ENCODE measurements at places on chromosomes 16 and 17. TPM values are rescaled to one million over a fixed set of nuclear protein-coding genes. Genes with fewer than 3 reads are reported as not detected.

GRCh38 chr16:68490829-68491575 lies 42.7 kb upstream of the SMPD3 start:
- H3K36me3 ChIP-seq = no peaks in the 10 kb centered on the region
- H3K4me1 ChIP-seq = no peaks in the 10 kb centered on the region
- H3K4me3 ChIP-seq = no peak overlapping the region
- no peak overlapping the region for H3K27ac ChIP-seq
- no peaks in the 10 kb centered on the region for H3K27me3 ChIP-seq

DNA sequence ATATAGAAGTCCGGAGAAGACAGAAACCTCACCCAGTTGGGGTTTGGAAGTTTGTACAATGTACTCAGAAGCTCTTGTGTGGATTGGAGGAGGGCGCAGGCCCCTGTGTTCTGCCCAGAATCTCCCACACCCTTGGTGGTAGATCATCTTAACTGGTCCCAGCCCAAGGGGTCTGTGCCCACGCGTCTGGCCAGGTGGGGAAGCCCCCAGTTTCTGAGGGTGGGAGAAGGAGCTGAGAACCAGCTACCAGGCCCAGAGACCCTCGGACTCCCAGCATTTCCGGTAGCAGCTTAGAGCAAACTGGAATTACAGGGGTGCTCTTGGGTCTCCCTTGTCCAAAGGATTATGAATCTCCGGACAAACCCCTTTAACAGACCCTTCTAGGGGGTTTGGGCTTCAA lies 2.3 kb upstream of the PPP1R9B start:
- no peaks in the 10 kb centered on the region for H3K36me3 ChIP-seq
- H3K27me3 ChIP-seq = no peaks in the 10 kb centered on the region
- no peak for DNase-seq
- peak overlapping the region; percentile 84 for H3K4me3 ChIP-seq
- peaks cover 12% of the 10 kb centered on the region for H3K4me1 ChIP-seq

Gene PRRT2
- total RNA-seq = 2.1 TPM

GRCh38 chr16:83967091-83967490 lies 953 bp upstream of the NECAB2 start:
- DNase-seq = no peak
- peaks cover 4% of the 10 kb centered on the region for H3K36me3 ChIP-seq
- no peak overlapping the region for H3K27ac ChIP-seq
- no peaks in the 10 kb centered on the region for H3K4me1 ChIP-seq

DNA sequence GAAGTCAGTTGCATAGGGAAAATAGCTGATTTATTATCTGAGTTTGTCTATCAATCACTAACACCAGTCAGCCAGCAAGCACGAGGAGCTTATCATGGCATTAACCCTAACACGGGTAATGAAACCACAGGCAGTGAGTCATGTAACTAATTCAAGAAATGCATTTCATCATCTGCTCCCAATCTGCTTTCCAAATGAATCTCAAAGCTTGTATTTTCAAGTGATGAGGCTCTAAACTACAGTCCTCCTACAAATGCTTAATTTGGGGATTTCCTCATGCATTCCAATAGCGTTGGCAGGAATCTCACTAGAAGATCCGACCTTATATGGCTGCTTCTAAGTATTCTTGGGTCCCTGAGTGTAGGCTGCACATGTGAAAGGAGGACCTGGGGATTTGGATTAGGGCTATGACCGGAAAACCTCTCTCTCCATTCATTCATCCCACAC lies 118.4 kb upstream of the HSBP1 start:
- no peaks in the 10 kb centered on the region for H3K36me3 ChIP-seq
- no peaks in the 10 kb centered on the region for H3K27me3 ChIP-seq
- H3K4me1 ChIP-seq = no peaks in the 10 kb centered on the region
- H3K27ac ChIP-seq = no peak overlapping the region
- H3K4me3 ChIP-seq = no peak overlapping the region

DNA sequence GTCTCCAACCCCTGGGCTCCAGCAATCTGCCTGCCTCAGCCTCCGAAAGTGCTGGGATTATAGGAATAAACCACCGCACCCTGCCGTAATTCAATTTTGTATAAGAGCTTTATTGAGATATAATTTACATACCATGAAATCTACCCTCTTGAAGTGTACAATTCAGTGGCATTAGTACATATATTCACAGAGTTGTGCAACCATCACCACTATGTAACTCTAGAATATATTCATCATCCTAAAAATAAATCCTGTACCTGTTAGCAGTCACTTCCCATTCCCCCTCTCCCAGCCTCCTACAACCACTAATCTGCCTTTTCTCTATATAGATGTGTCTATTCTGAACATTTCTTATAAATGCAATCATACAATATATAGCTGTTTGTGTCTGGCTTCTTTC lies 26.1 kb downstream of the TOM1L2 start:
- no peak for DNase-seq
- H3K27me3 ChIP-seq = no peaks in the 10 kb centered on the region
- no peak overlapping the region for H3K4me3 ChIP-seq
- no peak overlapping the region for H3K27ac ChIP-seq
- peaks cover 29% of the 10 kb centered on the region for H3K4me1 ChIP-seq
- H3K36me3 ChIP-seq = no peaks in the 10 kb centered on the region

Gene BANP
- 28.0 TPM for total RNA-seq

DNA sequence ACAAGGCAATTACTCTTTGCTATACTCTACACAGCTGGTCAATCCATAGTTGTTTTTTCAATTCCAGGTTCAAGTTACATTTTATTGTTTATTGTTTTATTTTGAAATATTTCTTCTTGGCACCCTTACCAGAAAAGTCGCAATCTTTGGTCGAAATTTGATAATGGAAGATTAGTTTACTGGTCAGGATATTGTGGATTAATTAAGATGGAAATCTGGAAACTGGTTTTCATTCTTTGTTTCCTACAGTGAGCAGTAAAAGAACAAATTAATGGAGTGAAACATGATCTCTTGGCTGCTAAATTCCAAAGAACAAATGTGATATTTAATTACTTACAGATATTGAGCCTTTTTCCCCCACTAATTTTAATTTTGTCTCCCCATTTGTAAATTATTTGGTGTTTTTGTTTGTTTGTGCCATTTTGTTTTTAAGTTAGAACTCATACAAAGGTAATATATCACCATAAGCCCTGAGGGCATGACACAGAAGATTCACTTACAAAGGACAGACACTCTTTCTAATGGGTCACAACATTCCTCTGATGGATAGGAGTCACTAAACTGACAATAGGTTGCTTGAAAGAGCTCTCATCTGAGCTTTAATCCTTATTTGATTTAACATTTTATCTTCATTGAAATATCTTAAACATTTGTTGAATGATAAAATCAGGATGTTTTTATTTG lies 700.2 kb downstream of the KCNJ2 start:
- H3K27ac ChIP-seq = no peak overlapping the region
- no peaks in the 10 kb centered on the region for H3K4me1 ChIP-seq
- no peak overlapping the region for H3K4me3 ChIP-seq
- no peaks in the 10 kb centered on the region for H3K27me3 ChIP-seq
- no peak for DNase-seq
- H3K36me3 ChIP-seq = no peaks in the 10 kb centered on the region

DNA sequence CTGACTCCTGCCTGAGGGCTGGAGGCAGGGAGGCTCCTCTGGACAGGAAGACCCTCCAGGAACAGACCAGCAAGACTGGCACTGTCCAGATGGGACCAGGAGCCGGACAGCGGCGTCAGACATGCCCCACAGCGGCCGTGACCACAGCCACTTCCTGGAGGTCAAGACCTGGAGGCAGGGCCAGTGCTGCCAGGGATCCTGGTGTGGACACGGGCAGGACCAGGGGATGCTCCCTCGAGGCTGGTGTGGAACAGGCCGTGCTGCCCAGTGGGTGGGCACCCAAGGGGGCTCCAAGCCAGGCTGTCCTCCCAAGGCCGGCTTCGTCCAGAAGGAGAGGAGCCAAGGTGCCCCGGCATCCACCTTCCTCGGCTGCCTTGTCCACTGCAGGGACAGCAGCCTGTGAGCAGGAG lies 4.5 kb upstream of the CCDC57 start:
- H3K4me3 ChIP-seq = no peak overlapping the region
- peak; percentile 31 for DNase-seq
- H3K27me3 ChIP-seq = no peaks in the 10 kb centered on the region
- H3K4me1 ChIP-seq = peaks cover 25% of the 10 kb centered on the region

- no peaks in the 10 kb centered on the region for H3K4me1 ChIP-seq
- H3K27ac ChIP-seq = no peak overlapping the region
- H3K4me3 ChIP-seq = no peak overlapping the region
- no peaks in the 10 kb centered on the region for H3K27me3 ChIP-seq
- no peaks in the 10 kb centered on the region for H3K36me3 ChIP-seq
- no peak for DNase-seq
Measured at GRCh38 chr16:85640254-85640558, 27.1 kb downstream of the GSE1 start.

- H3K27me3 ChIP-seq = peaks cover 7% of the 10 kb centered on the region
- DNase-seq = no peak
- no peaks in the 10 kb centered on the region for H3K4me1 ChIP-seq
- no peak overlapping the region for H3K4me3 ChIP-seq
Measured at GRCh38 chr17:31452561-31453110, 61.2 kb downstream of the RAB11FIP4 start.

DNA sequence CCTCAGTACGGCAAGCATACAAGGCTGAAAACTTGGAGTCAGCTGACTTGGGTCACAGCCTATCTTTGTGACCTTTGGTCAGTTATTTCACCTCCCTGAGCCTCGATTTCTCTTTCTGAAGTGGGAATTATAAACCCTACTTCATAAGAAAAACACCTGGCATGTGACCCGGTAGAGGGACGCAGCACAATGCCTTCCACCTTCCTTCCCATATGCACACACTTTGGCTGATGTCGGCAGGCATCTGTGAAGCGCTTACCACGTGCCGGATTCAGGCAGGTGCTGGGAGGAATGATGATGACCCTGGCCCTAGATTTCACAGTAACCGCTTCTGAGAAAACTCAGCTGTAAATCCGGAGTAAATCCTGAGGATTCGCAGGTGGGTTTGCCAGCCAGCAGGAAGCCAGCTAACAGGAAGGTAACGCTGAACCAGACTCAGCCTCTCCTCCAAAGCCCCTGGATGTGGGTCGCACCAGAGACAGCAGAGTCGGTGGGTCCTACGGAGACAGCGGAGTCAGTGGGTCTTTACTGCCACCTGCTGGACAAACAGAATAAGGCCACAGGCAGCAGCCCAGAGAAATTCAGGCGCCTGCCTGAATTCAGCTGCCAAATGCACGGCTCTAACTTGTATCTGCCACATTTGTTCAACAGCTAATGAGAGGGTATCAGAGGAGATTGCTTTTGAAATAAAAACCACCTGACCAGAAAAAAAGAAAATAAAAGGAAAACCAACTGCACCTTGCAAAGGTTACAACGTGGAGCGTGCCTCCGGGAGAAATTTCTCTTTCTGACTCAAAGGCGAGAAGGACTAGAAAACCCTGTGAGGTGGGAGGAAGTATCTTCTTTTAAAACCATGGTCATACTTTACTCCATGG lies 16.6 kb downstream of the COPRS start:
- H3K4me3 ChIP-seq = no peak overlapping the region
- no peaks in the 10 kb centered on the region for H3K36me3 ChIP-seq
- H3K4me1 ChIP-seq = peaks cover 9% of the 10 kb centered on the region
- no peaks in the 10 kb centered on the region for H3K27me3 ChIP-seq

DNA sequence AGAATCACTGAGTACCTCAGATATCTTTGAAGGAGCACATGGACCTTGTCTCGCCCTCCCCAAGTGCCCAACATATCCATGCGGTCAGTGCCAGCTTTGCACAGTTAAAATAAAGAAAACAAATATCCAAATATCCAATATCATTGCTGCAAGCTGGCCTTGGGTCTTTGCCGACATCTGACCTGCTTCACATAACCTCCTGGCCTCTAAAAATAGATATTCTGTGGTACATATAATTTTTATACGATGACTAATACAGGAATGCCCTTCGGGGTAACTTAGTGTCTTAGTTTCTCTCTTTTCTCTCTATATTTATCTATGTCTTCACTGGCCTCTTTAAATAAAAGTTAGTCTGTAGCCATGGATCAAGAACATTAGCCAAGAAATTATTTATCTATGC lies 67.8 kb downstream of the MAF start:
- H3K27ac ChIP-seq = no peak overlapping the region
- H3K4me1 ChIP-seq = no peaks in the 10 kb centered on the region
- no peaks in the 10 kb centered on the region for H3K36me3 ChIP-seq
- H3K4me3 ChIP-seq = no peak overlapping the region

Gene PNMT
- total RNA-seq = not detected

DNA sequence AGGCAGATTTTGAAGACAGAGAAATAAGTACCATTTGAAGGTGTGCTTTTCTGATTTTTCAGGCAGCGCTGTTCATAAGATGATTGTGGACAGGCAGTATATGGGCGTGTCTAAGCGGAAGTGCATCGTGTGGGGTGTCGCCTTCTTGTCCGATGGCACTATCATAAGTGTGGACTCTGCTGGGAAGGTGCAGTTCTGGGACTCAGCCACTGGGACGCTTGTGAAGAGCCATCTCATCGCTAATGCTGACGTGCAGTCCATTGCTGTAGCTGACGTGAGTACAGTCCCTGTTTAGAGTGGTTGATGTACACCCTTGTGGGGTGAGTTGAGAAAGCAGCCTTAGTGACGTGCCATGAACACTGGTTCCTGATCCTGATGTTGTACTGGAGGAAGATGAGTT lies 10.7 kb downstream of the UTP4 start:
- H3K27ac ChIP-seq = no peak overlapping the region
- no peak for DNase-seq
- no peak overlapping the region for H3K4me3 ChIP-seq
- peaks cover 15% of the 10 kb centered on the region for H3K36me3 ChIP-seq
- no peaks in the 10 kb centered on the region for H3K4me1 ChIP-seq
- no peaks in the 10 kb centered on the region for H3K27me3 ChIP-seq

Gene TNFRSF17
- not detected for total RNA-seq

GRCh38 chr16:17469011-17469740 lies 1.6 kb downstream of the XYLT1 start:
- peaks cover 20% of the 10 kb centered on the region for H3K4me1 ChIP-seq
- DNase-seq = peak; percentile 78
- H3K4me3 ChIP-seq = peak overlapping the region; percentile 71
- H3K27ac ChIP-seq = peak overlapping the region; percentile 72
- no peaks in the 10 kb centered on the region for H3K27me3 ChIP-seq

Gene CCL7
- total RNA-seq = 0.33 TPM

Gene TEX14
- total RNA-seq = under 0.01 TPM

- no peaks in the 10 kb centered on the region for H3K4me1 ChIP-seq
- DNase-seq = peak; percentile 9
- no peaks in the 10 kb centered on the region for H3K27me3 ChIP-seq
- H3K27ac ChIP-seq = peak overlapping the region; percentile 31
Measured at GRCh38 chr16:19912455-19913339, 28.0 kb upstream of the GPRC5B start.

DNA sequence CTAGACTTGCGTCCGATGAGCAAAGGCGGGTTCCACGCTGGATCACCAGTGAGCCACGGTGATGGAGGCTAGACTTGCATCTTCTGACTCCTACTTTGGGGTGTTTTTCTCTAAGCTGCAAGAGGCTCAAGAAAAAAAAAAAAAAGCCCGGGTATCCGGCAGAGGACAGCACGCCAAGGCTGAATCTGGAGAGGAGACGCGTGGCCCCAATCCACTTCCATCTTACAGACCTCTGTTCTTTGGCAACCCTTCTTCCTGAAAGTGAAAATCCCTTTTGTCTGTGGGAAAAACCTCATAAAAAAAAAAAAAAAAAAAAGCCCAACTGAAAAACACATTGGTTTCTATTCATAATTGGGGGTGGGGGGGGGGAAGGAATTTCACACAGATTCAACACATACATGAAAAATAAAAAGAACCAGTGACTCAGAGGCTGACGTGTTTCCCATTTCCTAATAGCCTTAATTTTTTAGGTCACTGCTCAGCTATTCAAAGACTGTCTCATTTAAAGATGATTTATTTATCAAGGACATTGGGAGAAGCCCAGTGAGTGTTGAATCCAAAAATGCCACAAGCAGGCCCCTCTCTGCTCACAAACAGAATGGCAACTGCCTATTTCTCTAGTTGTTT lies 258.3 kb downstream of the FOXL1 start:
- peaks cover 3% of the 10 kb centered on the region for H3K4me1 ChIP-seq
- no peaks in the 10 kb centered on the region for H3K27me3 ChIP-seq
- no peaks in the 10 kb centered on the region for H3K36me3 ChIP-seq
- H3K27ac ChIP-seq = no peak overlapping the region
- peak; percentile 94 for DNase-seq

All from fibroblast of lung (primary cell).